ENCODE measurements at places on chromosomes 5 and 9.
A peak's percentile ranks its signal among the peaks of the same experiment; 100 is the strongest.

GRCh38 chr9:134029248-134030226 is 4.3 kb downstream of the BRD3OS start:
- DNase-seq = no peak

GRCh38 chr5:14829396-14829795 is 42.2 kb downstream of the ANKH start:
- no peak for DNase-seq

GRCh38 chr5:159752622-159753275 is 163.5 kb upstream of the ADRA1B start:
- no peak for DNase-seq

- peak; percentile 26 for DNase-seq
These were observed 26.9 kb downstream of the HMGCR start for GRCh38 chr5:75363726-75364495.

GRCh38 chr5:146529984-146530383 is 14.0 kb upstream of the GPR151 start:
- no peak for DNase-seq

DNA sequence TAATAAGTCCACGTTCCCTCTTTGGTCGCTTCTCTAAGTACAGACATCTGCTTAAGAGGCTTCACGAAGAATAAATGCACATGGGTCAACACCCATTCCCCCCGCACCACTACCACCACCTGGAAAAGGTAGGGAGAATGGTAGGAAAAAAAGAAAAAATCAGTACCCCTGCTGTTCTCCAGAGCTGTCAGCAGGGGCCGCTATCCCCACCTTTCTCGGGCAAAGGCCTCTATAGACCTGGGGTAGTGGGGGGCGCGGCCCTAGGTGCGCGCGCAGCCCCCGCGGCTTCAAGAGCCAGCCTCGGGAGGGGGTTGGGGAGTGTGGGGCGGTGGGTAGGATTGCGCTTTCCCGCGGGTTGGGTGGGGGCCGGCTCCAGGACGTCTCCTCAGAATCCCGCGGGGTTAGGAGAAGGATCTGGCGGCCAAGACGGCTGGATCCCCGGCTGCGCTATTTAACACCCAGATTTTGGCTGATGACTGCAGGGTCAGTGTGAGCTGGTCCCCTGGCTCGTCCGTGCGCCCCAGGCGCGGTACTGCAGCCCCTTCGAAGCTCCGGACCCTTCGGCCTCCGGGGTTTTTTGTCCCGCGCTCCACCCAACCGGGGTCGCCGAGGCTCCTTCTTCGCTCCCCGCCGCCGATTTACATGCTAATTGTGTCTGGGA is 1.6 kb upstream of the SEMA6A start:
- DNase-seq = peak; percentile 93

- no peak for DNase-seq
These were observed 204.0 kb upstream of the PUM3 start for GRCh38 chr9:3047912-3048311.

Measured in brain (organoid and tissue), 16 donors.